ENCODE measurements at places on chromosomes 16 and 17. TPM values are rescaled to one million over a fixed set of nuclear protein-coding genes. Genes with fewer than 3 reads are reported as not detected.

CSH1 gene
- not detected for total RNA-seq

ENDOV gene
- 20.6 TPM for total RNA-seq

- DNase-seq: no peak
- H3K27ac ChIP-seq: peak overlapping the region; percentile 68
- no peaks in the 10 kb centered on the region for H3K36me3 ChIP-seq
- H3K4me1 ChIP-seq: peaks cover 5% of the 10 kb centered on the region
- H3K4me3 ChIP-seq: no peak overlapping the region
- H3K27me3 ChIP-seq: no peaks in the 10 kb centered on the region
Measured at GRCh38 chr17:1146561-1147265, 33.1 kb downstream of the ABR start.

EDC4 gene
- total RNA-seq: 136 TPM

HOXB2 gene
- total RNA-seq: 31.9 TPM

- no peaks in the 10 kb centered on the region for H3K36me3 ChIP-seq
- no peaks in the 10 kb centered on the region for H3K4me1 ChIP-seq
- H3K27me3 ChIP-seq: no peaks in the 10 kb centered on the region
- DNase-seq: no peak
Measured at GRCh38 chr17:70055000-70055399, 20.0 kb upstream of the KCNJ16 start.

- H3K4me1 ChIP-seq: peaks cover 31% of the 10 kb centered on the region
- no peak overlapping the region for H3K27ac ChIP-seq
- H3K36me3 ChIP-seq: peaks cover 4% of the 10 kb centered on the region
- peak; percentile 67 for DNase-seq
- peak overlapping the region; percentile 92 for H3K4me3 ChIP-seq
- H3K27me3 ChIP-seq: peaks cover 47% of the 10 kb centered on the region
Measured at GRCh38 chr16:79601931-79602627, 1.5 kb upstream of the MAF start.

DNA sequence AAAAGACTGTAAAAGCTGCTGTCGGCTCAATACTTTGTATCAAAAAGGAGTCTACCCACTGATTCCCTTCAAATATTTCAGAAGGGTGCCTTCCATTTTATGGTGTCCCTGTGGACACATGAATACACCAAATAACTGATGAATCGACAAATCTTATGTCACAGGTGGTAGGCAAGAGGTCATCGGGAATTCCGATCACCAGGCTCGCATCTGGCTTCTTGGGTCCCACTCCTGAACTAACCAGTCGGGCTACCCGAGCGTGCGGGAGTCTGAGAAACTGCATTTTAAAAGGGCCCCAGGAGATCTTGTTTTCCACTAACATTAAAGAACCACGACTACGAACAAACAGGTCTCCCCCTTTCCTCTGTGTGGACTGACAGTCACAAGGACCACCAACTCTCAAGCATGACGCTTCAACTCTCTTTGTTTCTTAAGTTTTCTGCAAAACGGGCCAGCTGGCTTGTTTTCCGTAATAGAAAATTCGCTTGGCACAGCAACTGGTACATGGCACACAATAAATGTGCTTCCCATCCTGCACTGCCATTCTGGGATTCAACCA lies 873 bp downstream of the PSME3IP1 start:
- no peak for DNase-seq
- H3K4me3 ChIP-seq: peak overlapping the region; percentile 95
- H3K27ac ChIP-seq: peak overlapping the region; percentile 97

- no peaks in the 10 kb centered on the region for H3K36me3 ChIP-seq
- no peaks in the 10 kb centered on the region for H3K4me1 ChIP-seq
- no peak for DNase-seq
Measured at GRCh38 chr16:75938818-75939217, 212.5 kb upstream of the CPHXL start.

GRCh38 chr17:33463887-33464286 lies 170.8 kb upstream of the ASIC2 start:
- no peaks in the 10 kb centered on the region for H3K4me1 ChIP-seq
- H3K36me3 ChIP-seq: no peaks in the 10 kb centered on the region
- H3K4me3 ChIP-seq: no peak overlapping the region
- no peak for DNase-seq

DNA sequence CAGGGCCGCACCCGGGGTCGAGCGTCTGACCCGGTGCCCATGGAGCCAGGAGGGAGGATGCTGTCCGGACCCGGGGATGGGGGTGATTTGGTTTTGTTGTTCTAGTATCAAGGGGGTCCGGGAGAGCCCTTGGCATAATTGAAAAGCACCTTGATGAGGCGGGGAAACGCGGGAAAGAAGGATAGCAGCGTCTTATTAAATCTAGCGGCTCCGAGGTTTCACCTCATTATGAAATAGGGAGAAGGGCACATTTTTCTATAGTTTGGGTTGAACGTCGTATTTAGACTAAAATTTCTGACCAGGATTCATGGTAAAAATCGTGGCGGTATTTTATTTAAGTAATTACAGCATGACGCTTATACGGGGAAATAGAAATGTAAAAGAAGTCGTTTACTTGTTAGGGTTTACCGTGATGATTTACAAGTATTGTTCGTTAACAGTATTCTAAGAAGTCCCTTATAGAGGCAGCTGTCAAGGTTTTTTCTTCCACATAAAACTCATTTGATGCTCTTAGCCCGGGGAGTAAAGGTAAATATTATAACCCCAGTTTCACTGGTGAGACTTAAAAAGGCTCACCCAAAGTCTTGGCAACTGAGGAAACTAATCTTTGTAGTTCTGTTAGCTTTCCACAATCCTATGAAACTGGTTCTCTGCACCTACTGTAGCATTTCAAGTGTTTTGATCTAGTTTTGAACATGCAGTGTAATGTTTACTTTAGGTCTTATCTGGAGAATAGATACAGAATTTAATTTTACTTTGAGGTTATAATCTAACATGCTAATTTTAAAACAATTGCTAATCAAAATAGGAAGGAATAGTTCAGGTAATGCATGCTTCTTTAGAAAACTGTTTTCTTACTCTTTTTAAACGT lies 756 bp downstream of the LUC7L3 start:
- H3K27ac ChIP-seq: peak overlapping the region; percentile 96
- H3K27me3 ChIP-seq: no peaks in the 10 kb centered on the region
- H3K4me3 ChIP-seq: peak overlapping the region; percentile 97
- peaks cover 9% of the 10 kb centered on the region for H3K36me3 ChIP-seq

DNA sequence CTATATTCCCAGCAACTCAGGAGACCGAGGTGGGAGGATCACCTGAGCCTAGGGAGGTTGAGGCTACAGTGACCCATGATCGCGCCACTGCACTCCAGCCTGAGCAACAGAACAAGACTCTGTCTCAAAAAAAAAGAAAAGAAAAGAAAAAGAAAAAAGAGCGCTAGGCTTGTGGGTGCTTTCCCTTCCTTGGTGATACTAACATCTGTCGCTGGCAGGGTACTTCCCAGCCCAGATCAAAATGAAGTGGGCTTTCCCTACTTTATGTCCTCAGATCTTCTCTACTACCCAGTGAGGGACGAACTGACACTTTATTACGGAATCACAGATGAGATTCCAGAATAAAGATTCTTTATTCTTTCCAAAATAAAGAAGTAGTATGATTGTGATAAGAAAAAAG lies 103.8 kb upstream of the NOL11 start:
- no peak for DNase-seq
- no peaks in the 10 kb centered on the region for H3K27me3 ChIP-seq
- no peaks in the 10 kb centered on the region for H3K36me3 ChIP-seq
- no peak overlapping the region for H3K27ac ChIP-seq

- peak overlapping the region; percentile 97 for H3K4me3 ChIP-seq
- DNase-seq: no peak
- no peaks in the 10 kb centered on the region for H3K27me3 ChIP-seq
- H3K4me1 ChIP-seq: peaks cover 22% of the 10 kb centered on the region
- H3K27ac ChIP-seq: no peak overlapping the region
Measured at GRCh38 chr17:61862105-61862574, 1.2 kb downstream of the BRIP1 start.

PLA2G10 gene
- not detected for total RNA-seq

GRCh38 chr16:89697616-89698331 lies 3.7 kb downstream of the SPATA2L start:
- H3K4me1 ChIP-seq: peaks cover 10% of the 10 kb centered on the region
- H3K36me3 ChIP-seq: peaks cover 4% of the 10 kb centered on the region
- H3K27me3 ChIP-seq: no peaks in the 10 kb centered on the region
- H3K27ac ChIP-seq: no peak overlapping the region
- DNase-seq: no peak
- H3K4me3 ChIP-seq: no peak overlapping the region

DNA sequence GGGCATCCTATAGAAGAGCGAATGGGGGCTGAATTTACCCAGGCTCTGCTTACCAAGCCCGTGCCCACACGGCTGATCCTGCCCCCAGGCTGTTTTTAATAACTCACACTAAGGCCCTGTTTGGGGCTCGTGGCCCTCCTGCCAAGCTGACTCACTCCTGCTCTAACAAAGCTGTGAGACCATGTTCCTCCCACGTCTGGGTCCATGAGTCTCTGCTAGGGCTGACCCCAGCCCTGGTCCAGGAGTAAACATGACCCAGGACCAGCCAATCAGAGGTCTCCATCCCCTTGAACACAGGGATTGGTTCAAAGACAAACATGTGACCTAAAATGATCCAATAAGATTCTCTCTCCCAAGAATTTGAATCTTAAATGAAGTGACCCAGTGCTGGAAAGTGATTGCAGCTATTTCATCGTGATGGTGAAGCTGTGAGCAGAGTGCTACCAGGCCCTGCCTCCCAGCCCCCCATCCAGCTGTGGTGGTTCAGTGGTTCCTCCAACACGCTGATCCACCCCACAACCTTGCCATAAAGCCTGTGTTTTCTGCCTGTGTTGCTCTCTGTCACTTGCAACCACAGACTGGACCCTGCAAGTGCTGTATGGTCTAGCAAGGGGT lies 57.2 kb downstream of the C16orf82 start:
- peaks cover 15% of the 10 kb centered on the region for H3K36me3 ChIP-seq
- H3K27me3 ChIP-seq: no peaks in the 10 kb centered on the region
- no peak for DNase-seq
- H3K4me1 ChIP-seq: no peaks in the 10 kb centered on the region
- no peak overlapping the region for H3K27ac ChIP-seq

LYRM1 gene
- 22.2 TPM for total RNA-seq

DNA sequence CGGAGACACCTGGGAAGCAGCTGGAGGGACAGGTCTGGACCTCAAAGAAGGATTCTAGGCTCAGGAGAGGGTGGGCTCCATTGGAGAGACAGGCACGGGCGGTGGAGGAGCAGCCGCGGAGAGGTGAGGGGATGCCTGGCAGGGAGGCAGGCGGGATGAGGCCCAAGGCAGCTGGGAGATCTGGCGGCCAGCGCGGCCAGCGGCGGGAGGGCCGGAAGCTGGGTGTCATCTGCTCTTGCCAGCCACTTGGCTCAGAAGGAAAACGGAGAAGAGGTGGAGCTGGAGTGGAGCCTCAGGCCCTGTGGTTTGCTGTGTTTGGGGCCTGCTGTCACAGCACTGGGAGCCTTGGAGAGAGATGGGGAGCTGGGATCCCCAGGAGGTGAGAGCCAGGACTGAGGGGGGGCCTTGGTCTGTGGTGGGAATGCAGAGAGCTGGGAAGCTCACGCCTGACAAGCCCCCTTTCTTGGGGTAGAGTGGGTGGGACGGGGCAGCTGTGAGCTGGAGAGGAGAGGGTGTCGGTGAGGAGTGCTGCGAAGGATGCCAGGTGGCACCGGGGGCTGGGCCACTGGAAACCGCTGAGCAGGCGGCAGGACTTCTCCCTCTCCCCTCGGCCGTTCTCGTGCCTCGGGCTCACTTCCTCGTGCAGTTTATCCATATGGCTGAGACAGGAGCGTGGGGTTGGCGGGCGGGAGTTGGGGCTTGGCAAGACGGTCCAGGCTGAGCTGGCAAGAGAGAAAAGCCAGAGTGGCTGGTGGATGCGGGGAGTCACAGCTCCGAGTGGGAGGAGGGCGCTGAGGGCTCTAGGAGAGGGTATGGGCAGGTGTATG lies 8.0 kb downstream of the TBC1D24 start:
- no peak overlapping the region for H3K4me3 ChIP-seq
- H3K36me3 ChIP-seq: no peaks in the 10 kb centered on the region
- H3K4me1 ChIP-seq: peaks cover 16% of the 10 kb centered on the region
- no peaks in the 10 kb centered on the region for H3K27me3 ChIP-seq

DNA sequence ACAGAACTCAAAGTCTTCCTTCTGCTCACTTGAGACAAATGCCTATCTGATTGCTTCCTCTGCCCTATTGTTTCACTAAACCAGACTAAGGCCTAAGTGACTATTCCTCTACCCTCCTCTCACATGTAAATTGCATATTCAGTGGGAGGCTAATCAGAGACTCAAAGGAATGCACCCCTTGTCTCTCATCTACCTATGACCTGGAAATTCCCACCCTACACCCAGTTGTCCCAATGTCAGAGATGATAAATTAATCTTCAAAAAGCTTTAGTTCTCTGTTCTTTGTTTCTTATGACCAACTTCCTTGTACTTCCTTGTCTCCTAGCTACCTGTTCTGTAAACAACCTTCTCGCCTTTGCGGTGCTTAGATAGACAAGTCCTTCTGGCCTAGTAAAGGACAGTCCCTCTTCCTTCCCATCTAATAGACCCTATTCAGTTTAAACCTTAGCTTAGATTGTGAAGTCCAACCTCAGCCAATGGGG lies 76.0 kb downstream of the EMP2 start:
- no peak for DNase-seq
- peak overlapping the region; percentile 11 for H3K27ac ChIP-seq
- H3K4me1 ChIP-seq: peaks cover 5% of the 10 kb centered on the region
- no peaks in the 10 kb centered on the region for H3K27me3 ChIP-seq

- no peak overlapping the region for H3K27ac ChIP-seq
- H3K27me3 ChIP-seq: peaks cover 18% of the 10 kb centered on the region
- peaks cover 16% of the 10 kb centered on the region for H3K4me1 ChIP-seq
Measured at GRCh38 chr16:178668-179015, 1.6 kb upstream of the HBQ1 start.

PITPNM3 gene
- 0.44 TPM for total RNA-seq

GRCh38 chr16:2675714-2676113 lies 6.6 kb upstream of the KCTD5 start:
- no peak overlapping the region for H3K4me3 ChIP-seq
- no peaks in the 10 kb centered on the region for H3K36me3 ChIP-seq
- no peak overlapping the region for H3K27ac ChIP-seq
- no peaks in the 10 kb centered on the region for H3K27me3 ChIP-seq
- peaks cover 30% of the 10 kb centered on the region for H3K4me1 ChIP-seq

KIFC3 gene
- total RNA-seq: 0.36 TPM

GRCh38 chr17:66811683-66812054 lies 23.2 kb upstream of the CACNG5 start:
- H3K27ac ChIP-seq: no peak overlapping the region
- H3K4me3 ChIP-seq: no peak overlapping the region
- H3K36me3 ChIP-seq: peaks cover 4% of the 10 kb centered on the region
- H3K4me1 ChIP-seq: peaks cover 15% of the 10 kb centered on the region
- no peaks in the 10 kb centered on the region for H3K27me3 ChIP-seq
- no peak for DNase-seq

- H3K27ac ChIP-seq: peak overlapping the region; percentile 36
- no peaks in the 10 kb centered on the region for H3K36me3 ChIP-seq
- no peak for DNase-seq
- no peaks in the 10 kb centered on the region for H3K27me3 ChIP-seq
- H3K4me3 ChIP-seq: no peak overlapping the region
- peaks cover 22% of the 10 kb centered on the region for H3K4me1 ChIP-seq
Measured at GRCh38 chr16:30884760-30885159, 9.1 kb downstream of the BCL7C start.

GRCh38 chr17:49224198-49224996 lies 6.2 kb downstream of the PHOSPHO1 start:
- peak; percentile 65 for DNase-seq
- peaks cover 46% of the 10 kb centered on the region for H3K4me1 ChIP-seq
- H3K27me3 ChIP-seq: no peaks in the 10 kb centered on the region
